Activated naive CD4-positive, alpha-beta T cell treated with anti-CD3 and anti-CD28 coated beads, Interleukin-2, amount 10 ng/mL, durations not matched to agents 5 hours and 36 hours (primary cell): ENCODE measurements at places on chromosomes 3 and 15. TPM values are rescaled to one million over a fixed set of nuclear protein-coding genes. Genes with fewer than 3 reads are reported as not detected.

The UMPS gene
- total RNA-seq = 34.6 TPM

The SNX4 gene
- total RNA-seq = 26.4 TPM

The NFKBIZ gene
- 67.9 TPM for total RNA-seq

The TM4SF4 gene
- not detected for total RNA-seq

The SEMA3F gene
- total RNA-seq = not detected

The ARHGEF26 gene
- total RNA-seq = 0.14 TPM

The JMJD7 gene
- 29.9 TPM for total RNA-seq

The APBA2 gene
- total RNA-seq = 23.2 TPM

The ANKUB1 gene
- not detected for total RNA-seq

The MORC1 gene
- total RNA-seq = not detected

The SAMD7 gene
- total RNA-seq = not detected

The SLC22A14 gene
- not detected for total RNA-seq

The ATP10A gene
- 47.0 TPM for total RNA-seq

The PIGBOS1 gene
- total RNA-seq = 11.9 TPM

The QARS1 gene
- total RNA-seq = 340 TPM

The IGDCC3 gene
- not detected for total RNA-seq

The DAZL gene
- total RNA-seq = not detected
